ENCODE measurements at places on chromosomes 3 and 15.

DNA sequence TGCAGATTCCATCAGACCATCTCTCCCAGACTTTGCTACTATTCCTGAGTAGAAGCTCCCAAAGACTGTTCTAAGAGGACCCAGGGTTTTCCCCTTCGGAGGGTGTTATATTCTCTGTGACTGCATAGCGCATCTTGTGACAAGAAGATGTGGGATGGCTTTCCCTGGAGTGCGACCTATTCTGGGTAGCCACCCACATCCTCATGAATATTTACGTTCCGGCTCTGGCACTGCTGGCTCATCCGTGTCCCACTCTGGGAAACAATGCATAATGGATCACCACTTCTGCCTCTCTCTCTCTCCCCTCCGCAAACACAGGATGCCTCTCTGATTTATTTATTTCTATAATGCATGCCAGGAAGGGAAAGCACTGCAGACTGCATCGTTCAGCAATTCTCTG lies 166.1 kb downstream of the PYDC2 start:
- DNase-seq = peak; percentile 2

DNA sequence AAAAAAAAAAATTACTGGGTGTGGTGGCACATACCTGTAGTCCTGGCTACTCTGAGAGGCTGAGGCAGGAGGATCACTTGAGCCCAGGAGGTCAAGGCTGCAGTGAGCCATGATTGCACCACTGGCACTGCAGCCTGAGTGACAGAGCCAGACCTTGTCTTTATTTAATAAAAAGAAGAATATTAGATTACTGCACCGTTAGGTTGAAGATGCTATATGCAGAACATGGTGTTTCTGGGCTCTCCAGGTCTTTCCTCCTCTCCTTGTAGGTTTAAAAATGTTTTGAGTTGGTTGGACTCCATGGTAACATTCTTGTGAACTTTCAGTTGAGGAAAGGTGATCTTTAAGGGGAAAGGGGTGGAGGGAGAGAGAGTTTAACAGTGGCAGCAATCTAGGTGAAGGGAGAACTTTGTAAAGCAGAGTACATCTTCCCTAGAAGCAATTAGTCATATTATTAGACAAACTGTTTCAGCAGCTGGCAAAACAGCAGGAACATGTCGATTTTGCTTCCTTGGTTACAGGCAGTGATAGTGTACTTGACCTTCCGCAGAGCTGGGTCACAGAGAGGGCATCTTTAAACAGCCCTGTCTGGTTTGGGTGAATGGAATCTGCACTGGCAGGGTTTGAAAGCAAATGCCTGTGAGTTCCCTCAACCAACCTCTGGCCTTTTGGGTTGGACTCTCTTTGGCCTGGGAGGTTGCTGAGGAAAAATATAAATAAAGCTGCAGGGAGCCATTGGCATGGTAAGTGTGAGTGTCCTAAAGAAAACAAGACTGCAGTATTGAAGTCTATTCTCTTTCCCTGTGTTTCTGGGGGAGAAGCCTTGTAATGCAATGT lies 42.8 kb downstream of the NR2C2 start:
- no peak for DNase-seq

- no peak for DNase-seq
These were observed 2.3 kb downstream of the TTC23 start for GRCh38 chr15:99247062-99247461.

DNA sequence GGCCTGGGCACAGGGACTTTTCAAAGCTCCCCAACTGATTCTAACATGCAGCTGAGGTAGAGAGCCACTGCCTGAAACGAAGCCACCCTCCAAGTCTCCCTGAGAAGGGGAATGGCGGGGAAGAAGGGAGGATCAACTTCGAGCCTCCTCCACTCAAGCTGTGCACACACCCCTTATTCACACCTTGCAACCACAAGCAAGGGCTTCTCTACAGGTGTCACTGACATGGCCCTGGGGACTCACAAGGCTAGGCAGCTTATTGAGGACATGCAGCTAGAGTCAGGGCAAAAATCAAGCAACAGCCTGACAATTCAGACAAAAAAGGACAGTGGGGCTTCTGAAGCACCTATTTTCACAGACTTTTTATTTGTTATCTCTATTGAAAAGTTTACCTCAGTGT lies 85.2 kb downstream of the SNRK start:
- no peak for DNase-seq

DNA sequence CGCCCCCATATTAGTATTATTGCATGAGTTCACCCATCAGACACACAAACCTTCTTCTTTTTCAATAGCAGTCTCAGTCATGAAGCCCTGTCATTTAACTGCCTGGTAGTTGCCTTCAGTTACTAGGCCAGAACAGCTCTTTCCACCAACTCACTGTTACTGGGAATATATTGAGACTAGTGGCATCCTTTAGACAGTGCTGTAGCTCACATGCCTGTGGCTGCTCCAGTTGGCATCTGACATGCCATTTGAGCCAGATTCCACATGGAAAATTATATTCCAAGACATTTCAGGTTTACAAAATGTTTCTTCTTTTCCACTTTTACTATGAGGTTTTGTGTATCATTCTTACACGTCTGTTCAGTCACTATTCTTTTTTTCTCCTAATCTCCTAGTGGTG lies 146.1 kb downstream of the GHSR start:
- DNase-seq = no peak

DNA sequence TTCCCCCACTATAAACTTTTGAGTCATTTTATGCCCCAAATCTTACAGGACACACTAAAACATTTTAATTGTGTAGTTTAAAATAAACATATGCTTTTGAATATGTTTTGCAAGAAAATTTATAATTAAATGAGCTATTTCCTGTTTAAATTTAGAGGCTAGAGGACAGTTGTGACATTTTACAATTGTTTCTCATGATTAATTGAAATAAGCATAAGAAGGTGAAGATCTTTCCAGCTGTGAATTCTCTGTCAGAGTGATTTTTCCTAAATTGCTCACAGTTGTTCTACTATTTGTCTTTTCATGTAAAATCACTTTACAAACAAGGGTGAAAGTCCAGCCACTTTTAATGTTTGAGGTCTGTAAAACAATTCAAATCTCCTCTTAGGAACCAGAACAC lies 892.3 kb downstream of the CADM2 start:
- no peak for DNase-seq

DNA sequence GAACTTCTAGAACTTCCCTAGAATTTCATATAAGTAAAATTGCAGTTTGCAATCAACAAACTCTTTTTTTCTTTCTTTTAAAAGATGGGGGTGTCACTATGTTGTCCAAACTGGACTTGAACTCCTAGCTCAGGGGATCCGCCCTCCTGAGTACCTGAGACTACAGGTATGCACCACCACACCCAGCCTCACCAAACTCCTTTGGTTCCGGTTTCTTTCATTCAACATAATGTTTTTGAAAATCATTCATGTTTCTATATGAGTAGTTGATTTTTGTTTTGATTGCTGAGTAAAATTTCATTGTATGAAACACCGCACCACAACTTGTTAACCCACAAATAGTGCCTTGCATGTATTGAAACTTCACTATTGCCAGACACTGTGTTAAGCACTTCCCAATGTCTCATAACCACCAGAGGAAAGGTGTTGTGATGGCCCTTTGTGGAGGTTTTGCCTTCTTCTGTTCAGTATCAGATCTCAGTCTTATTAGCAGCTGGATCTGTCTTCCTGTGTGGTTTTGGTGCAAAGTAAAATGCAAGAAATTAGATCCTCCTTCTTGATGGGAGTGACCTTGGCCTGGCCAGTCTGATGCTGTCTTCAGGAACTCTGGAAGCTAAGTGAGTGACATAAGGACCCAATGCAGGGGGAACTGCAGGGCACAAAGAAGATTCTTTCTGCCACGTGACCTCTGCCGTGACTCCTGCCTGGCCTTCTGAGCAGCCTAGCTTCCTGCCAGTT lies 78.8 kb upstream of the UBE2E1 start:
- DNase-seq = no peak

DNA sequence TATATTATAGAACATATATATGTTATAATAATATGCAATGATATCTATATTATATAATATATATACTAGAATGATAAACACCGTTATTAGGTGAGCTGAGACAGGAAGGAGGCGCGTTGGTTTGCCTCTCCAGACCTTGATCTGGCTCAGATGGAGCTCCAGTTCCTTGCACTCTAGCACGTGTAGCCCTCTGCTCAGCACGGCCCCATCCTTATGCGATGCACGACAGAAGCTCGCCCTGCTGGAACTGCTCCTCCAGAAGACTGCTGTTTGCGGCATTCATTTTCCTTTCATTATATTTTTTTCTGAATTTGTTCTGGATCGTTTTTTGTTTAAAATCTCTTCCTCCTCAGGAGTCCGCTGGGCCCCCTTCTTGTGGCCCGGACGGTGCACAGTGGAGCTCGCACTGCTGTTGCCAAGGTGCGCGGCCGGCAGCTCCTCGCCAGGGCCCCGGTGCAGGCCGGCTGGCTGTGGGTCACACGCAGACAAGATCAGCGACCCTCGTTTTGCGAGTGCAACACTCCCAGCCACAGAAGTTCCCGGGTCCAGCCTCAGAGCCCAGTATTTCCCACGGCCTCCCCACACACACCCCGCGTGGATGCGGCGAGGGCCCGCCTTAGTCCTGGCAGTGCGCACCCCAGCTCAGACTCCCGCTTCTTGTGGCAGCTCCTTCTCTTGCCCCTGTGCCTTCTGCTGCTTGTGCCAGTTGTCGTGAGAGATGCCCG lies 112.2 kb downstream of the CHL1 start:
- peak; percentile 41 for DNase-seq

- no peak for DNase-seq
These were observed 52.4 kb downstream of the PSMD6 start for GRCh38 chr3:63970631-63971475.

- peak; percentile 47 for DNase-seq
These were observed at the start of gene GATA2 for GRCh38 chr3:128492671-128493569. Gene GATA2, minus strand, starts transcription at chr3:128493201. Its CDS starts 6,170 bp downstream, at chr3:128487031.

- DNase-seq = no peak
These were observed 84.8 kb upstream of the IQSEC1 start for GRCh38 chr3:13157986-13158385.

GRCh38 chr3:111541911-111542483 lies at the start of gene CD96:
Gene CD96, plus strand, starts transcription at chr3:111542197. Its CDS starts 52 bp downstream, at chr3:111542249.
- DNase-seq = no peak

GRCh38 chr15:83110381-83110780 lies 2.9 kb downstream of the TM6SF1 start:
- no peak for DNase-seq

DNA sequence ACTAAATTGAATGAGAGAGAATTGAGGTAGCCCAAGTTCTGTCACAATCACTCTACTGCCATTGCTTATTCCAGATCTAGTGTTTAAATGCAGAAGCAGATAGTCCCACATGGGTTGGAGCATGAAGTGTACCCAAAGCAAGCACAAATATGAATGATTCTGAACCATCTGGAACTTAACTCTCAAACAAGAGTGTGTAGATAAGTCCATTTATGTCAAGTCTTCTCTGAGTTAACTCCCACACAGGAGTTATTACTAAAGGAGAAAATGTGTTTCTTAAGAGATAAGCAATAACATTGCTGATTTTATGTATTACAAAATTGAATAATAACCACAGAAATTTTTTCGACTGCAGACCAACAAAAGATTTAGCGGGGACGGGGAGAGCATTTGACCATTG lies 33.6 kb downstream of the PAQR9 start:
- no peak for DNase-seq

DNA sequence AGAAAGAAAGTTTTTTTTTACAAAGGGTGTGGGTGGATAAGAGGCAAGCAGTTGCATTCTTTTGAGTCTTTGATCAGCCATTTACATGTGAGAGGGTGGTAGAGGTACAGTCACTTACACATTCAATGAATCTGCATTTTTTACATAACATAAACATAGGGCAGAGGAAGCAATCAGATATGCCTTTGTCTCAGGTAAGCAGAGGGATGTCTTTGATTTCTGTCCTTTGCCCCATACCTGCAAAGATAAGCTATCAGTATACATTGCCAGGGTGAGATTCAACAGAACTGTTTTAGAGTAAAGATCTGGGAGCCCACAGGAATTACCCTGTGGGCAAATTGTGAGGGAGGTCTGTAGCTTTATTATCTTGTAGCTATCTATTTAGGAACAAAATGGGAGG lies 5.4 kb upstream of the PPP1R2 start:
- no peak for DNase-seq

GRCh38 chr3:183868796-183869195 lies 15.9 kb downstream of the PARL start:
- no peak for DNase-seq

- DNase-seq = no peak
These were observed 39.3 kb upstream of the GATA2 start for GRCh38 chr3:128532012-128532983.

- DNase-seq = peak; percentile 63
These were observed 42.9 kb downstream of the CFAP20DC start for GRCh38 chr3:59006634-59007517.

DNA sequence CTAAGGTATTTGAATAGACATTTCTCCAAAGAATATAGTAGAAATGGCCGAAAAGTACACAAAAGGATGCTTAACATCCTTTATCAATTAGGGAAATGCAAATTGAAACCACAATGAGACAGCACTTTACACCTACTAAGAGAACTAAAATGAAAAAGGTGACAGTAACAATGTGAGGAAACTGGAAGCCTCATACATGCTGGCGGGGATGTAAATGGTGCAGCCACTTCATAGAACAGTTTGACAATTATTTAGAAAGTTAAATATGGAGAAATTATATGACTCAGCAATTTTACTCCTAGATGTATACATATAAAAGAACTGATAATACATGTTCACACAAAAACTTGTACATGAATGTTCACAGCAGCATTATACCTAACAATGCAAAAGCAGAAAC lies 13.4 kb downstream of the SPICE1 start:
- DNase-seq = no peak

Measured in right cardiac atrium (tissue), 5 donors.